ENCODE measurements at places on chromosomes 1 and 21.

DNA sequence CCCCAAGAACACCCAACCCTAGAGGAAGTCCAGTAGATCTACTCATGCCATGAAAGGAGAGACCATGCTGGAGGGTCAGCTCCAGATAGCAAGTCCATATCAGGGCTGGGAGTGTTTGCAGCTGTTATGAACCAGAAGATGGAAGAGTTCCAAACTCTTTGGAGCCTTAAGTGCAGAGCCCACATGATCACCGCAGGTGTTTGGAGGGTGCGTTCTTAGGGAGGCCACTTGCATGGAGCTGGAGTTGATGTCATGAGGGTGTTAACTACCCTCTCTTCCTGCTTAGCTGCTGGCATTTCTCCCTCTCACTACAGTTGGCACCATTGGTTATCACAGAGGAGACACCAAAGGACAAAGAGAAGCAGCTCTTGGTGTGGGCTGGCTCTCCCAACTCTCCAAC, 616.9 kb downstream of the AJAP1 start:
- DNase-seq = no peak

- DNase-seq = no peak
Measured at GRCh38 chr21:39056636-39057035, 126.6 kb downstream of the PSMG1 start.

DNA sequence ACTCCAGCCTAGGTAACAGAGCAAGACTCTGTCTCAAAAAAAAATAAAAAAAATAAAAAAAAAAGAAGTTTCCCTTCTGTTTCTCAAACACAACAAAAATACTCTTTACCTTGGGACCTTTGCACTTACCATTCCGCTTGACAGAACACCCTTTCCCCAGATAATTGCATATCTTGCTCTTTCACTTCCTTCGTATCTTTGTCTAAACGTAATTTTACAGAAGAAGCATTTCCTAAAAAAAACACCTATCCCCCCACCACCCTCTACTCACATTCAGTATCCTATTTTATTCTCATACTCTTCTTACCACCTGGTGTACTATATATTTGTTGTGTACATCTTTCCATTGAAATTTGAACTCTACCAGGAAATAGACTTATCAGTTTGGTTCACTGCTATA, 32.7 kb downstream of the ASH1L start:
- no peak for DNase-seq

DNA sequence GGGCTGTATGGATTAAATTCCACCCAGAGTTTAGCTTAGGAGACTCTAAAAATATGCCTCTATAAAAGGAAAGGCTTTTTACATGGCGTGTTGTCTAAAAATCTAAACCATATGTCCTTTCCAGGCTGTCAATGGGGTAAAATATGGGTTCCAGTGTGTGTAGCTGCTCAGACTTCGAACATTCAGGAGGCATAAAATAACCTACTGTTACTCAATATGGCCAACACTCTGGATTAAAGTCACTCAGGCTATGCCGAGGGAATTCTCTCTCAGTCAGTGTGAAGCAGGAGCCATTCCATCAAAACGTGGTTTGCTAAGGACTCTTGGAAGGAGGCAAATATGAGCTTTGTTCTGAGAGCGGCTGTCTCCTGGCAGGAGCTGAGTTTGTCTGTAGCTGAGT, 135.3 kb downstream of the RUNX1 start:
- DNase-seq = no peak

DNA sequence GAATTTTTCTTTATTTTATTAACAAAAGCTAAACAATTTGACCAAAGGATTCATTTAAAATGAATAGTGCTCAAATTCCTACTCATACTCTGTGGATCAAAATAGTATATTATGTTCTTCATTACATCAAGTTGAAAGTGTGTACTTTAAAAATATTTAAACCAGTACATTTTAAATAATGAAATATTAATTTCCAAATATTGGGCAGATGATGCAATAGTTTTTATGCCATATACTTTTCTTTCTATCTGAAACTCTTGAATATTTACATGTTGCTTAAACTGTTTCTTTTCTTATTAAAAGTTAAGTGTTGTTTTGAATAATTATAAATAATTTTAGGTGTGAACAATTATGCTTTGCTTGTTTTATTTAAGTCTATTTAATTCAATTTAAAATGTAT, 144.7 kb upstream of the TMPRSS15 start:
- no peak for DNase-seq

DNA sequence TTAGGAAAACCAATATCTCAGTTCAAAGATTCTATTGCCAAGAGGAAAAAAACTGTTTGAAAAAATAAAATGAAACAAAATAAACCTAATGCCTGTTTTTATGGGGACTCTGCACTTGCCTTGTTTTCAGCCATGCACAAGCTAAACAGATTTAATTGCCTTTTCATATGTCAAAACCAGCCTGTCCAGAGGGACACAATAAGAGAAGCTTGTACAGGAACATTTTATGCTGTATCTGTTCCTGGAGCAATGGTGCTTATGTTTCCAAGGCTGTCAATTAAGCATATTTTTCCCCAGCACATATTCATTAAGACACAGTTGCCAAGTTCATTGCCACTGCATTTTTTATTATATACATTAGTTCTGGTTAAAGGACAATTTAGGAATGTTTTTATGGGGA, 470.9 kb downstream of the LRRIQ3 start:
- DNase-seq = no peak

DNA sequence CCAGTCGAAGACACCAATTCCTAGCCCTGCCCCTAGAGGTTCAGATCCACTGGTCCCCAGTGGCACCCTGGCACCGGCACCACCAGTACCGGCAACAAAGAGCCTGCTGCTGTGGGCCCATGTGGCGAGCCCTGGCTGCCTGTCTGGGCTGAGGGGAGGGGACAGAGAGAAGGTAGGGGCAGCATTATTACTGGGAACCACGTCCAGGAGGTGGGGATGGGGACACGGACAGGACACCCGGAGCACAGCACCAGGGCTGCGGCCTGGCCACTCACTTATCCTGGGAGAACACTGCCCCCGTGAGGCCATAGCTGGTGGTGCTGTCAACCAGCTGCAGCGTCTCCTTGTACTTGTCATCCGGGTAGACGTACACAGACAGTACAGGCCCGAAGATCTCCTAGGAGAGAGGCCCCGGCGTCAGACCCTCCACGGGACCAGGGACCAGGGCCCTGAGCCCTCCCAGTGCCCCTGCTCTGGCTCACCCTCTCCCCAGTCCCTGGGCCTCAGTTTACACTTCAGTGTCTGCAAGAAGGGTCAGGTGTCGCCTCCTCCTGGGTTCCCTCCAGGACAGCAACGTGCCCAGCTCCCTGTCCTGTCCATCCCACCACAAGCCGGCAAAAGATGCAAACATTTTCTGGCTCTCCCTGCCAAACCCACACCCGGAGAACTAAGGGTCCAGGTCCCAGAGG, 15.8 kb upstream of the TAS1R2 start:
- peak; percentile 79 for DNase-seq

GRCh38 chr1:145977486-145978470, 13.3 kb downstream of the POLR3GL start:
- peak; percentile 82 for DNase-seq

- no peak for DNase-seq
Measured at GRCh38 chr21:45293220-45293725, 5.6 kb upstream of the POFUT2 start.

DNA sequence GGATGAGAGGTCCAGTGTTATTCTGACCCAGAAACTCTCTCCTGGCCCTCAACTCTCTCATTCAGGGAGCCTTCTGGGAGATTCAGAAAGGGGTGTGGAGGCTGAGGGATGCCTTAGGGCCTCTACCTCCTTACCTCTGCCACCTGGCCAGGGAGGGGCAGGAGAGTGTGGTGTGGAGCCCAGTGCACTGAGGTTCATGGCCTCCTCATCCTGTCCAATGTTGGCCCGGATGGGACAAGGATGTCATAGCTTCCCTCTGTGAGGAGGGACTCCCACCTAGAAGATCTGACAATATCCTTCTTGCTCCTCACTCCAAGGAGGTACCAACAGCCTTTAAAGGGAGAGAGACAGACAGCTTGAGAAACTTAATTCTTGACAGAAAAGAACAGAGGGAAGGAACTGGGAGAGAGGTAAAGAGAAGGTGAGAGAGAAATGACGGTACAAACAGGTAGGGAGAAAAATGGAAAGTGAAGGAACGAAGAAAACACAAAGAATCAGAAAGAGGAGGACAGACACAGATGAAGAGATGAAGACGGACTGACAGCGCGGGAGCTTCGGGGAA, 779 bp downstream of the BEND5 start:
- no peak for DNase-seq

DNA sequence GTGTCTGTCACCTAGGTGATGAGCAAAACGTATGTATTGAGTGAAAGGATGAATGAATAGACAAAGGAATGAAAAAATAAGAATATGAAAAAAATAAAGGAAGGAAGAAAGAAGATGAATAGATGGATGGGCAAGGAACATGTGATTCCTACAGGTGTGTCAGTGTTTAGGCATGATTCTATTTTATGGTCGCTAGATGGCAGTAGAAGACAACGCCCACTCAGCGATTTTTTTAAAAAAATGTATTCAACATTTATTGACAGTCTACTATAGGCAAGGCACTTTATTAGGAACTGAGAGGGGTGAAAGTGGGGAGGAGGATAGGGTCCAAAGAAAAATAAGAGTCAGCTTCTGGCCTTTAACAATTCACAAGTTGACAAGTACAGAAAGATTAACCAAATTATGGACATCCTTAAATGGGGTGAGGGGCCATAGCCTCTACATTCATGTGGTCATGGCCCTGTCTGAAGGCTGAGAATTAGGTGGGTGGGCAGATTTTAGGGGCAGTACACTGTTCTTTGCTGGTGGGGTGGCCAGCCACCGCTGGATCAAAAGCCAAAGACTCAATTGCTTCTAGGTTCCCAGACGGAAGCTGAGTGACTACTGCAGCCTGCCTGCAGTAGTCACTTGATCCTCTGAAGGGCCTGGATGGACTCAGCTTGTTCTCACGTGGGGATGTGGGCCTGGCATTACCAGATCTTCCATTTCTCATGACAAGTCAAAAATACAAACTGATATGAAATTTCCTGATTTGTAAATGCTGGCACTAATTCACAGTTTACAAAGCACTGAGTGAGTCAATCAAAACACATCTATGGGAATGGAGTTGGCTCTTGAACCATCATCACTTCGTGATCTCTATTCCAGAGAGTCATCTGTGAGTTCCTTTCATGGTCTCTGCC, 83.9 kb downstream of the FASLG start:
- no peak for DNase-seq

- DNase-seq = no peak
Measured at GRCh38 chr1:162663086-162663485, 30.8 kb downstream of the DDR2 start.

- no peak for DNase-seq
Measured at GRCh38 chr1:66160719-66161118, 368.0 kb downstream of the PDE4B start.

- no peak for DNase-seq
Measured at GRCh38 chr1:7068552-7068951, 283.3 kb downstream of the CAMTA1 start.

- DNase-seq = no peak
Measured at GRCh38 chr21:44084496-44085241, 22.5 kb upstream of the PWP2 start.

- DNase-seq = no peak
Measured at GRCh38 chr1:165492845-165493373, 48.0 kb upstream of the RXRG start.

DNA sequence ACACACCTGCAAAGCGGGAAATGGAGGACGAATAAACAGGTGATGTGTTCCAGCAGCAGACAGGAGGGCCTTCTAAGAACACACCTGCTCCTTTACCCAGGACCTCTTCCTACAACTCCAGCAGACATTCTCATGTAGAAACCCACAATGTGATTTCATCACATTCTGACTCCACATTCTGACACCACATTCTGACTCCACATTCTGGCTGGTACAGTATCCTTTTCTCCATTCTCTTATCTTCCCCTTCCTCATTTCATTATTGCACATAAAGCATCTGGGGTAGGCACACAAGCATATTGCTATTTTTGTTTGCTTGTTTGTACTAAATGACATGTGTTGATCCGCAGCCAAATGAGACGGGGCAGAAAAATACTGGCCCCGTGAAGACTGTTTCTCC, 3.6 kb upstream of the ZNF124 start:
- no peak for DNase-seq

- no peak for DNase-seq
Measured at GRCh38 chr1:243471026-243471685, 215.3 kb downstream of the SDCCAG8 start.

GRCh38 chr1:147515045-147515869, 26.0 kb upstream of the BCL9 start:
- no peak for DNase-seq

DNA sequence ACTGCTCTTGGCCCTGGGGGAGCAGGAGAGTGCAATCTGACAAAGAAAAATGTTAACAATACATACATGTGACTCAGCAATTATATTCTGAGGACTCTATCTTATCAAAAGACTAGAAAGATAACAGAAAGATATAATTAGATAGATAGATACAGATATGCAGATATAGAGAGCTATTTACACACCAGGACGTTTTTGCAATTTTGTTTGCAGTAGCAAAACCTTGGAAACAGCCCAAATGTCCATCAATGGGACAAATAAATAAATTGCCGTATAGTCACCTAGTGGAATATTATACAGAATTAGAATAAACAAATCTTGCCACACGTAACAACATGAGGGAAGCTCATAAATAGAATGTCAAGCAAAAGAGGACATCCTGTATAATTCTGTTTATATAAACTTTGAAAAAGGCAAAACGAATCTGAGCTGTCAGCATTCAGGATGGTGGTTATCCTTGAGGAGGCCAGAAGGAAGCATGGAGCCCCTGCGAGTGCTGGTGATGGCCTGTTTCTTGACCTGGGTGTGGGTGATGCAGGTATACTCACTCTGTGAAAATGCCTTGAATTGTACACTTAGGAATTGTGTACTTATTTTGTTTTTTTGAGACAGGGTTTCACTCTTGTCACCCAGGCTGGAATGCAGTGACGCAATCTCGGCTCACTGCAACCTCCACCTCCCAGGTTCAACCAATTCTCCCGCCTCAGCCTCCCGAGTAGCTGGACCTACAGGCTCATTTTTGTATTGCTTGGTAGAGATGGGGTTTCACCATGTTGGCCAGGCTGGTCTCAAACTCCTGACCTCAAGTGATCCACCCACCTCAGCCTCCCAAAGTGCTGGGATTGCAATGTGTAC, 12.8 kb upstream of the TRIM63 start:
- DNase-seq = no peak

- no peak for DNase-seq
Measured at GRCh38 chr1:199959775-199960110, 67.8 kb upstream of the NR5A2 start.

- DNase-seq = no peak
Measured at GRCh38 chr1:12773438-12773837, at the start of gene PRAMEF12. Gene PRAMEF12, plus strand, starts transcription at chr1:12773738. Its CDS starts 1,130 bp downstream, at chr1:12774868.
